ENCODE measurements at places on chromosomes 11 and 22. TPM values are rescaled to one million over a fixed set of nuclear protein-coding genes. Genes with fewer than 3 reads are reported as not detected.

DNA sequence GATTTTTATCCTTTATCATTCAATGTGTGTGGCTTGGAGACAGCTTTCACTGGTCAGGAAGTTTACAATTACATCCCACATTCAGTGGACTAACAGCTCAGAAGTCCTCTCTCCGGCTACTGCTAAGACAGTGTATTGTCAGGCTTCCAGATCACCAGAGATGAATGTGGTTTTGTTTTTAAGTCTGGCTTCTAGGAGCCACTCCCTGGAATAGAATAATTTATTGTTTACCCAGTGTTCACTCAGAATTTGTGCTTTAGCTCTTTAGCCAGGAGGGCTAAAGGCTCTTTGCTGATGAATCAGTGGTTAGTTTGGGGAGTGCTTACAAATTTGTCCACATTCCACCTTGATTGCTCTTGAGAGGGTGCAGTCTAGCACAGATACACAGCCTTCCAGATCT, 26.5 kb downstream of the TRIM77 start:
- no peaks in the 10 kb centered on the region for H3K4me1 ChIP-seq
- no peaks in the 10 kb centered on the region for H3K27me3 ChIP-seq
- no peak for DNase-seq
- no peaks in the 10 kb centered on the region for H3K36me3 ChIP-seq

GRCh38 chr11:24828938-24829605, 332.2 kb downstream of the LUZP2 start:
- no peak for DNase-seq
- H3K4me3 ChIP-seq = no peak overlapping the region
- H3K27me3 ChIP-seq = no peaks in the 10 kb centered on the region
- no peaks in the 10 kb centered on the region for H3K36me3 ChIP-seq
- H3K27ac ChIP-seq = no peak overlapping the region

DNA sequence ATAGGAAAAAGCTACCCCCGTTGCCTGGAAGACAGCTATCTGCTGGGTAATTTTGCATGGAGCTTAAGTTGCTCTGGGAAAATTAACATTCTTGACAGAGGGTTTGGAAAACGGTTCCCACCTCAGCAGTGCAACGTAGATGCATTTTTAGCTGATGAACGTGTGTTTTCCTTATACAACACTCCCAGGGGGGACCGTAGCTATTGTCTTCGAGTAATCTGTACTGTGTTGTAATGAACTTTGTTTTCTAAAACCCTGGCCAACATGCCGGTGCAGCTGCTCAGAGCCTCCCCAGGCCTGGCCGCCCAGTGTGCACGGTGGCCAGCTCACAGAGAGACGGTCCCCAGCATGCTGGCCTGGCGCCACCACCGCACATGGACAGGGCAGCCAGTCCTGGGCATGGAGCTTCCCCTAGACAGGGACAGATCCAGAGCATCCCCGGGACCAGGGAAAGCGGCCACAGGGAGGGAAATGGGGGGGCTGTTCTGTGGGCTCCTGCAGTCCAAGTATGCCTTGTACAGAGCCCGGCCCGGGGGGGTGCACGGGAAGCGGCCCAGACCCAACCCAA, 2.2 kb downstream of the TNNT3 start:
- H3K4me3 ChIP-seq = peak overlapping the region; percentile 51
- peaks cover 89% of the 10 kb centered on the region for H3K4me1 ChIP-seq
- peak overlapping the region; percentile 91 for H3K27ac ChIP-seq
- DNase-seq = peak; percentile 80
- H3K27me3 ChIP-seq = no peaks in the 10 kb centered on the region
- H3K36me3 ChIP-seq = no peaks in the 10 kb centered on the region

DNA sequence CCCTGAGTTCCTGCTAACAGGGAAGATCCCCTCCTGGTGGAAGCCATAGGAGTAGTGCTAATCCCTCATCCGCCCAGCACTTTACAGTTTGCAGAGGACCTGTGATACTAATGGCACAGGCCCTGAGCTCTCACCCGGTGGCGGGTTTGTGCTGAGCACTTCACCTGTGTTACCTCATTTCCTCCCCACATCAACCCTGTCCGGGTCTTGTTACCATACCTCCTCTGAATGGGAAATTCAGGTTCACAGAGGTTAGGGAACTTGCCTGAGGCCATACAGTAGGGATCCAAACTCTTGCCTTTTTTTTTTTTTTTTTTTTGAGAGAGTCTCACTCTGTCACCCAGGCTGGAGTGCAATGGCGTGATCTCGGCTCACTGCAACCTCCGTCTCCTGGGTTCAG, 25.2 kb downstream of the CAPN1 start:
- no peaks in the 10 kb centered on the region for H3K27me3 ChIP-seq
- no peak overlapping the region for H3K27ac ChIP-seq
- H3K4me1 ChIP-seq = no peaks in the 10 kb centered on the region
- H3K36me3 ChIP-seq = peaks cover 96% of the 10 kb centered on the region
- no peak for DNase-seq

The CDC42EP2 gene
- total RNA-seq = 8.9 TPM

- H3K36me3 ChIP-seq = peaks cover 30% of the 10 kb centered on the region
- peak overlapping the region; percentile 93 for H3K27ac ChIP-seq
- DNase-seq = no peak
- H3K4me3 ChIP-seq = peak overlapping the region; percentile 33
These were observed 16.0 kb downstream of the BCL9L start for GRCh38 chr11:118909619-118910308.

The OR52N2 gene
- not detected for total RNA-seq

The API5 gene
- 49.9 TPM for total RNA-seq

- DNase-seq = no peak
- H3K4me3 ChIP-seq = no peak overlapping the region
- H3K27ac ChIP-seq = no peak overlapping the region
- no peaks in the 10 kb centered on the region for H3K4me1 ChIP-seq
- H3K36me3 ChIP-seq = no peaks in the 10 kb centered on the region
These were observed 44.2 kb downstream of the PPFIA1 start for GRCh38 chr11:70314730-70315129.

GRCh38 chr11:64598106-64598796, 7.2 kb downstream of the SLC22A12 start:
- H3K36me3 ChIP-seq = no peaks in the 10 kb centered on the region
- no peaks in the 10 kb centered on the region for H3K27me3 ChIP-seq
- no peaks in the 10 kb centered on the region for H3K4me1 ChIP-seq

GRCh38 chr11:81852896-81853295, 880.8 kb downstream of the FAM181B start:
- no peak for DNase-seq
- no peak overlapping the region for H3K4me3 ChIP-seq
- H3K27ac ChIP-seq = no peak overlapping the region
- H3K27me3 ChIP-seq = no peaks in the 10 kb centered on the region
- H3K4me1 ChIP-seq = no peaks in the 10 kb centered on the region

DNA sequence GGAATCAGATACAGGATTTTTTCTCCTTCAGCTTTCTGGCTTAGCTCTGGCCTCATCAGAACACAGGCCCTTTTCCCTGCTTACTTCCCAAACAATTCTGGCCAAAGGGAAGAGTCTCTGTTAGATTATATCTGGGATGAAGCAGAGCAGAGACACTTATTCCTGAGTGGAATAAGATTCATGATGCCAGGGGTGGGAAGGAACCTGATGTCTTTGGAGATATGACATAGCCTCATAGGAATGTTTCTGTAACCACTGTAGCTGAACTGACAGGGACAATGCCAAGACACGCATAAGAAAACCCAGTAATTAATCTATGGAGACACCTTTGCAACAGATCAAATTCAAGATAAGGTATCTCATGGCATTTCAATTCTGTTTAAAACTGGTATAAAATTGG, 177.1 kb upstream of the RAG2 start:
- DNase-seq = no peak
- no peak overlapping the region for H3K4me3 ChIP-seq
- no peaks in the 10 kb centered on the region for H3K36me3 ChIP-seq
- no peak overlapping the region for H3K27ac ChIP-seq
- no peaks in the 10 kb centered on the region for H3K27me3 ChIP-seq
- no peaks in the 10 kb centered on the region for H3K4me1 ChIP-seq

The GSTT2B gene
- 15.5 TPM for total RNA-seq

GRCh38 chr22:19081351-19081750, 40.9 kb downstream of the DGCR2 start:
- DNase-seq = no peak
- H3K4me3 ChIP-seq = no peak overlapping the region
- peaks cover 9% of the 10 kb centered on the region for H3K36me3 ChIP-seq
- no peak overlapping the region for H3K27ac ChIP-seq

- H3K27ac ChIP-seq = peak overlapping the region; percentile 73
- peaks cover 3% of the 10 kb centered on the region for H3K36me3 ChIP-seq
- DNase-seq = peak; percentile 69
- H3K4me1 ChIP-seq = peaks cover 57% of the 10 kb centered on the region
- no peaks in the 10 kb centered on the region for H3K27me3 ChIP-seq
These were observed 26.4 kb downstream of the AMOTL1 start for GRCh38 chr11:94794287-94795168.

The DMC1 gene
- 0.16 TPM for total RNA-seq

DNA sequence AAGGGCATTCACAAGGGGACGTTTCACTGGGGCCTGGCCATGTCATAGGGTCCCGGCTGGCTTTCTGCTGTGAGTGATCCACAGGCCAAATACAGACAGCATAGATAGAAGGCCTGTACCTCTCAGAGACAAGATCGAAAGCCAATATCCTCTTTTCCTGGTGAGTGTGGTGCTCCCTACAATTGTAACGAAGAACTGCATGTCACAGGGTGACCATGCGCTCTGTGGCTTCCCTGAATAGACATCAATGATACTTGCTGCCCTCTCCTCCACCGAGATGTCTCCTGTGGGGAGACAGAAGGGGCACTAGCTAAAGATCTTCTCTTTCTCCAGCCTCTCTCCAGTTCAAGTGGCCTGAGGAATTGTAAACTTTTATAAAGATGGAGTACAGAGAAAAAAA, 226.1 kb upstream of the POU2AF2 start:
- DNase-seq = no peak
- no peaks in the 10 kb centered on the region for H3K27me3 ChIP-seq
- H3K4me1 ChIP-seq = no peaks in the 10 kb centered on the region
- H3K27ac ChIP-seq = peak overlapping the region; percentile 18

- H3K36me3 ChIP-seq = no peaks in the 10 kb centered on the region
- peaks cover 20% of the 10 kb centered on the region for H3K4me1 ChIP-seq
- H3K27me3 ChIP-seq = no peaks in the 10 kb centered on the region
- H3K4me3 ChIP-seq = peak overlapping the region; percentile 1
These were observed 178.3 kb downstream of the SNX19 start for GRCh38 chr11:130737866-130738431.

The SMTNL1 gene
- total RNA-seq = not detected

- no peaks in the 10 kb centered on the region for H3K4me1 ChIP-seq
- DNase-seq = no peak
- no peaks in the 10 kb centered on the region for H3K27me3 ChIP-seq
- H3K27ac ChIP-seq = no peak overlapping the region
- H3K4me3 ChIP-seq = no peak overlapping the region
These were observed 96.1 kb downstream of the GRIA4 start for GRCh38 chr11:105705786-105706530.

GRCh38 chr11:12472401-12473005, 95.1 kb downstream of the PARVA start:
- H3K36me3 ChIP-seq = peaks cover 37% of the 10 kb centered on the region
- DNase-seq = no peak
- peaks cover 15% of the 10 kb centered on the region for H3K4me1 ChIP-seq
- H3K27ac ChIP-seq = no peak overlapping the region
- H3K4me3 ChIP-seq = no peak overlapping the region
- H3K27me3 ChIP-seq = no peaks in the 10 kb centered on the region

The ABCG4 gene
- 0.38 TPM for total RNA-seq

DNA sequence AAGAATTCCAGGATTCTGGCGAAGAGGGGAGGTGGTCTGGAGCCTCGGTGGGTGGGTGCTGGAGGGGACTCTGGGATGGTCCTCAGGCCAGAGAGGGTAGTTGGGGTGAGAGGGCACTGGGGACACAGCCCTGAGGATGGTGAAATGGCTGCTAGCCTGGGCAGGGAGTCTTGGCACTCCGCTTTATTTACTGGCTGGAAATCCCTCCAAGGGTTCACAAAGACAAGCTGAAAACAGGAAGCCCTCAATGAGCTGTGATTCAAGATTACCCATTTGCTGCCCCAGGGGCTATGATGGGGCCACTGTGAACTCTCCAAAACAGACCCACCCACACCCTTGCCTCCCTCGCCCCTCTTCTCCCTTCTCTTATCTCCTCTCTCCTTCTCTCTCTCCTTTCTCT, 71.9 kb downstream of the FBXO7 start:
- no peak overlapping the region for H3K4me3 ChIP-seq
- no peaks in the 10 kb centered on the region for H3K36me3 ChIP-seq
- DNase-seq = no peak
- no peaks in the 10 kb centered on the region for H3K27me3 ChIP-seq

GRCh38 chr11:124776865-124777645, 15.0 kb upstream of the ESAM start:
- no peak overlapping the region for H3K4me3 ChIP-seq
- peaks cover 28% of the 10 kb centered on the region for H3K36me3 ChIP-seq
- no peaks in the 10 kb centered on the region for H3K27me3 ChIP-seq
- no peaks in the 10 kb centered on the region for H3K4me1 ChIP-seq

GRCh38 chr11:111063726-111064517, 181.6 kb upstream of the POU2AF2 start:
- H3K27ac ChIP-seq = no peak overlapping the region
- no peaks in the 10 kb centered on the region for H3K36me3 ChIP-seq
- H3K27me3 ChIP-seq = no peaks in the 10 kb centered on the region
- H3K4me1 ChIP-seq = no peaks in the 10 kb centered on the region

The RTN3 gene
- total RNA-seq = 59.3 TPM

GRCh38 chr22:36328635-36329253, 59.0 kb downstream of the MYH9 start:
- H3K27ac ChIP-seq = peak overlapping the region; percentile 98
- no peaks in the 10 kb centered on the region for H3K27me3 ChIP-seq
- DNase-seq = peak; percentile 85
- H3K4me3 ChIP-seq = no peak overlapping the region
- H3K4me1 ChIP-seq = peaks cover 96% of the 10 kb centered on the region

The KCNQ1OT1 gene
- total RNA-seq = 0.93 TPM

DNA sequence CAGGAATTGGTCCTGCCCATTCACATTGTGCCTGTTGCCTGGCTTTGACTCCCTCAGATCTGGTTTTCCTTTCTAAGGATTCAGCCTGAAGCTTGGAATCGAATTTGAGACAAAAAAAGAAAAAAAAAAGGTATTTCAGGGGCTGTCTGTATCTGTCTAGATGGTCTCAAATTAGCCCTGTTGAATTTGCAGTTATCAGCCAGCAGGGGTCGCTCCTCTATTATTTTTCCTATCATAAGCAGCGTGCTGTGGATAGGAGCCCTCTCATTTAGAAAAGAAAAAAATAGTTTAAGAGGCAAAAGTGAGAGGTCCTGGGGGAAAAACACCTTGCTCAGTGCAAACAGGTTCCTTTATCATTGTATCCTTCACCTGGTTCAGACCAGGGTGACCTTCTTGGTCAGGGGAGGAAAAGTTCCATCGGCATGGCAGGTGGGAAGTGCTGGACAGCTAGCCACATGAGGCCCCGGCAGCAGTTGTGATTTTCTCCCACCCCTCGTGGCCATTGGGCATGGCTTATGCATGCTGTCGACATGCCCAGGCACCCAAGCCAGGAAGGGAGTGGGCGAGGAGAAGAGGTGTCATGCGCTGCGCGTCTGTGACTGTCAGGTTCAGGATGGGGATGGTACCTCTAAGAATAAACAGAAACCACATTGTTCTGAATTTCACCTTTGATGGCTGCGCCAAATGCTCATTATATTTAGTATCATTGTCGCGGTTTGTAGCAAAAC, 13.1 kb downstream of the OR5AK2 start:
- no peaks in the 10 kb centered on the region for H3K4me1 ChIP-seq
- no peaks in the 10 kb centered on the region for H3K27me3 ChIP-seq

The MAPK8IP2 gene
- 0.09 TPM for total RNA-seq

- no peaks in the 10 kb centered on the region for H3K4me1 ChIP-seq
- H3K27me3 ChIP-seq = no peaks in the 10 kb centered on the region
- no peak overlapping the region for H3K27ac ChIP-seq
- H3K36me3 ChIP-seq = no peaks in the 10 kb centered on the region
- H3K4me3 ChIP-seq = no peak overlapping the region
These were observed 89.1 kb upstream of the RTL6 start for GRCh38 chr22:44586999-44587736.

Measured in heart left ventricle (tissue), 16 donors.